Type B pancreatic cell (in vitro differentiated cells): ENCODE measurements at places on chromosomes 1 and 21.

DNA sequence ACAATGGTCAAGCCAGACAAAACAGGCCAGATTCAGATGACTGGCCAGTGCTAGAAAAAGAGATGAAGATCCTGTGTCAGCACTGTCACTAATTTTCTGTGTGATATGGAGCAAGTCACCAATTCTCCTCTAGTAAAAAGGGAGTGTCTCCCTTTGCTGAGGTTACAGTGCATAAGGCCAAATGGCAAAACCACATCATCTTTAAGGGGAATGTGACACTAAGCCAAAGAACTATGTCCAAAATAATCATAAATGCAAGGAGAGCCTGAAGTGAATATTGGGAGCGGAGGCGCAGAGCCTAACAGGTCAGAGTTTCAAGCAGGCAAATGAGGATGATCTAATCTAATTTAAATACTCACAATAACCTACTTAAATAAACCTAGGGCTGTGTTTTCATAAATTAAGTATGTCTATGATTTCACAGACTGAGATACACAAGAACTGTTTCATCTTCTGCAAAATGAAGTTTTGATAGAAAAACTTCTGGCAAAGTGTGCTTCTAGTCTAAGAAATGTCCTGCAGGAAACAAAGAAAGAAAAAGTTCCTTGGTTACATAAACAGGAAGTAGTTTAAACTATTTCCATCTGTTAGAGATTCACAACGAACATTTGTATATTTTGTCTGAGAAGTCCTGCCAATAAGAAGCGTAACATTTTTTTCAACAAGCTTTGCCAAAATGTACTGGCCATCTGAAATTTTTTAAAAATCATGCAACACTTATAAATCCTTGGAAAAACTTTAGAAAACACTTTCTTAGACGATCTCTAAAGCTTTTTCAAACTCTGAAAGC is 290.2 kb downstream of the LRRC40 start:
- no peaks in the 10 kb centered on the region for H3K27me3 ChIP-seq
- H3K4me1 ChIP-seq: peaks cover 5% of the 10 kb centered on the region
- no peak overlapping the region for H3K4me3 ChIP-seq

- no peak overlapping the region for H3K27ac ChIP-seq
- H3K4me1 ChIP-seq: no peaks in the 10 kb centered on the region
- no peak overlapping the region for H3K4me3 ChIP-seq
Measured at GRCh38 chr21:29684106-29684505, 255.7 kb downstream of the GRIK1 start.

DNA sequence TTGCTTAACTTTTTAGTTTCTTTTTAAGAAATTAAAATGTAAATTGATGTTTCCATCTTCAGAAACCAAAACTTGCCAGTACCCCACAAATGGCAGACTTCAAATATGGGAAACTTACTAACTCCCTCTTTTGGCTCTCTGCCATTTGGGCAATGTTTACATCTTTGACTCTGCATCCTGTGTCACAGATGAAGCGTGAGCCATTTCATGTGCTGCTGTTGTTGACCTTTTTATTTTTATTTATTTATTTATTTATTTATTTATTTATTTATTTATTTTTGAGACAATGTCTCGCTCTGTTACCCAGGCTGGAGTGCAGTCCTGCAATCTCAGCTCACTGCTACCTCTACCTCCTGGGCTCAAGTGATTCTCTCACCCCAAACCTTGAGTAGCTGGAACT is 16.0 kb upstream of the COG2 start:
- H3K27ac ChIP-seq: no peak overlapping the region
- no peaks in the 10 kb centered on the region for H3K36me3 ChIP-seq
- no peak for DNase-seq
- H3K4me3 ChIP-seq: no peak overlapping the region
- peaks cover 17% of the 10 kb centered on the region for H3K4me1 ChIP-seq

DNA sequence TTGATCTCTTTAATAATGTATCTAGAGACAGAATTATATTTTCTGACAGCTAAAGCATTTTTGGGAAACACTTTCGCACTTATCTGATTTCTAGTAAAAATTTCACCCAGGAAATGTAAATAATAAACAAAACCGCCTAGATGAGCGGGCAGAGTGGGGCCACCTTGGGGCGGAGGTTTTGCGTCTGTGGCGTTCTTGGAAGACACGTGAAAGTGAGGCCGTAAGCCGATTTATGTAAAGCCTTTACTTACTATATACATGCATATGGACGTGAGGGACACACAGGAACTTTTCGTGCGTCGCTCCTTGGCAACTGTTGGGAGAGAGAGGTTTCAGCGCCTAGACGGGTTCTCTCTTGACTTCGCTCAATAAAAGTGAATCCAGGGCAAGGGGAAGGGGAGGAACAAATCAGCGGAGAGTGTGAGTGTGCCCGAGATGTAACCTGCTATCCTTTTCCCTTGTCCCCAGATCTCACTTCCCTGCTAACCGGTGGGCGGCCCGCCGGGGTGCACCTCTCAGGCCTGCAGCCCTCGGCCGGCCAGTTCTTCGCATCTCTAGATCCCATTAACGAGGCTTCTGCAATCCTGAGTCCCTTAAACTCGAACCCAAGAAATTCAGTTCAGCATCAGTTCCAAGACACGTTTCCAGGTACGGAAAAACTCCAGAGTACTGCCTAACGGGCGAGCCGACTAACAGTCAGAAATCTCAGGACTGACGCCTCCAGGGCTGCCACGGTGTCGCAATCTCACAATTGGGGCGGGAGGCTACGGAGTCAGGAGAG is 1.7 kb downstream of the HLX start:
- DNase-seq: no peak
- peaks cover 95% of the 10 kb centered on the region for H3K27me3 ChIP-seq
- H3K27ac ChIP-seq: peak overlapping the region; percentile 43
- peaks cover 29% of the 10 kb centered on the region for H3K4me1 ChIP-seq

GRCh38 chr1:207502726-207503125 is 6.8 kb downstream of the CR1 start:
- no peak for DNase-seq
- H3K27me3 ChIP-seq: peaks cover 74% of the 10 kb centered on the region
- H3K36me3 ChIP-seq: no peaks in the 10 kb centered on the region
- H3K4me1 ChIP-seq: no peaks in the 10 kb centered on the region

- no peaks in the 10 kb centered on the region for H3K27me3 ChIP-seq
- no peak for DNase-seq
- peak overlapping the region; percentile 27 for H3K27ac ChIP-seq
Measured at GRCh38 chr21:31530897-31531705, 128.4 kb upstream of the SOD1 start.

DNA sequence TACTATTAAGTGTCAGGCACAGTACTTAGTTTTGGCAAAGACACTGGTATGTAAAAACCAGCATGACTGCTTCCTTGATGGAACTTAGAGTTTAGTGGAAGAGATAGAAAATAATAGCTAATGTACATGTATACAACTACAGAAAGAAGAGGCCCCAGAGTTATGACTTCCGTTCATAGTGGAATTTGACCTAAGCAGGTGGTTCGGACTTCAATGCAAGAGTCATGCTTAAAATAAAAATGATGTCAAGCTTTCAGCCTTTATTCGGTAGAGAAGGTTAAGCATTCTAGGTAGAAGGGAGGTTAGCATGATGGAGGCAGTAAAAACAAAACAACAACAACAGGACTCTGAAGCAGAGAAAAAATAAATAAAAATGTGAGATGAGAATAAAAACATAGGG is 165.9 kb downstream of the KCNT2 start:
- no peak for DNase-seq
- no peaks in the 10 kb centered on the region for H3K4me1 ChIP-seq
- no peak overlapping the region for H3K4me3 ChIP-seq
- H3K36me3 ChIP-seq: no peaks in the 10 kb centered on the region

DNA sequence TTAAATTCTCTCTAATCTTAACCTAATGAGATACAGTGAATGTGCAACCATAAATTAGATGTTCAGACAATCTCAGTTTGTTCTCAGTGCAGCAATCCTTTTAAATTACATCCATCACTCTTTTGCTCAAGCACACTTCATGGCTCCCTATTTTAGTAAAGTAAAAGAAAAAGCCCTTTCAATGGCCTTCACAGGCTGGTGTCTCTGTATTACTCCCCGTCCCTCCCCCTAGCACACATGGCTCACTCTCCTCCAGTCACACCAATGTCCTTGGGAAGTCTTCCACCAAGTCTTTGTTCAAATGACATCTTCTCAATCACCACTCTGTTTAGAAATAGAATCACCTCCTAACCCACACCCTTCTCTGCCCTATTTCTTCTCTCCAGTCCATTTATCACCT is 60.3 kb upstream of the RGS7 start:
- DNase-seq: no peak
- H3K27ac ChIP-seq: no peak overlapping the region
- no peak overlapping the region for H3K4me3 ChIP-seq
- H3K36me3 ChIP-seq: no peaks in the 10 kb centered on the region

GRCh38 chr1:157646144-157646543 is 48.3 kb upstream of the FCRL4 start:
- H3K4me1 ChIP-seq: no peaks in the 10 kb centered on the region
- H3K27ac ChIP-seq: no peak overlapping the region
- no peak for DNase-seq
- peaks cover 5% of the 10 kb centered on the region for H3K27me3 ChIP-seq
- H3K36me3 ChIP-seq: no peaks in the 10 kb centered on the region
- H3K4me3 ChIP-seq: no peak overlapping the region

DNA sequence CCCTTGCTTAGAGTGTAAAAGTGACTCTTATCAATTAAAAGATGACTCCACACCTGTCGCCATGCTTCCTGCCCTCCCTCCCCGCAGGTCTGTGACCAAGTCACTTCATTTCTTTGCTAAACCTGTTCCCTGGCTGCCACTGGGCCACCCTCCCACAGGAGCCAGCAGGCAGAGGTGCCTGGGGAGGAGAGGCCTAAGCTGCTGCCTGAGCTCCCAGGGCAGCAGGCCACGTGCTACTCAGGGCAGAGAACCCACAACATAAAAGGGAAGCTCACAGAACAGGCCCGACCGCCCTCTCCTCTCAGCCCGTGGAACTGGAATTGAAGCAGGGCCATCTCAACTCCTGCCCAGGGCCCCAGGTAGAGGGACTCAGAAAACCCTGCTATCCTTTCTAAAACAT is 4.9 kb downstream of the C1orf198 start:
- DNase-seq: no peak
- H3K4me1 ChIP-seq: peaks cover 51% of the 10 kb centered on the region
- no peaks in the 10 kb centered on the region for H3K27me3 ChIP-seq
- H3K27ac ChIP-seq: peak overlapping the region; percentile 92
- peak overlapping the region; percentile 72 for H3K4me3 ChIP-seq

DNA sequence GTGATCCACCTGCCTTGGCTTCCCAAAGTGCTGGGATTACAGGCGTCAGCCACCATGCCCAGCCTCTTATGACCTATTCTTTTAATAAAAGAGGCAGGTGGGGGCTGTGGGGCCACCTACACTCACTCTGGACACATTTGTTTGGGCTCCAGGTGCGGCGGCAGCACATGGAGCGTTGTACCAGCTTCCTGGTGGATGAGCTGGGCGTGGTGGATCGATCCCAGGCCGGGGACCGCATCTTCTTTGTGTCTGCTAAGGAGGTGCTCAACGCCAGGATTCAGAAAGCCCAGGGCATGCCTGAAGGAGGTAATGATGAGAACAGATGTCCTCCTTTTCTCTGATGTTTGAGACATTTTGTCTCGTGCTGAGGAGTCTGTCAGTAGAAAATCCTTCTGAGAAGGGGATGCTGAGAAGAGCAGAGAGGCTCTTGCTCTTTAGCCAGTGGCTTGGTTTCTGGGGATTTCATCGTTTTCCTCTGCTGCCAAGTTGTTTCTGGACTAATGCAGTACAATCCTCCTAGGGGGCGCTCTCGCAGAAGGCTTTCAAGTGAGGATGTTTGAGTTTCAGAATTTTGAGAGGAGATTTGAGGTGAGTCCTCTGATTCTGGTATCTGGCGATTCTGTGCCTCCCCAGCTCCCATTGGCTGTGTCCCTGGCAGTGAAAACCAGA is 17.9 kb upstream of the MIIP start:
- peaks cover 28% of the 10 kb centered on the region for H3K36me3 ChIP-seq
- no peak overlapping the region for H3K27ac ChIP-seq
- no peaks in the 10 kb centered on the region for H3K4me1 ChIP-seq
- no peak for DNase-seq
- no peaks in the 10 kb centered on the region for H3K27me3 ChIP-seq

DNA sequence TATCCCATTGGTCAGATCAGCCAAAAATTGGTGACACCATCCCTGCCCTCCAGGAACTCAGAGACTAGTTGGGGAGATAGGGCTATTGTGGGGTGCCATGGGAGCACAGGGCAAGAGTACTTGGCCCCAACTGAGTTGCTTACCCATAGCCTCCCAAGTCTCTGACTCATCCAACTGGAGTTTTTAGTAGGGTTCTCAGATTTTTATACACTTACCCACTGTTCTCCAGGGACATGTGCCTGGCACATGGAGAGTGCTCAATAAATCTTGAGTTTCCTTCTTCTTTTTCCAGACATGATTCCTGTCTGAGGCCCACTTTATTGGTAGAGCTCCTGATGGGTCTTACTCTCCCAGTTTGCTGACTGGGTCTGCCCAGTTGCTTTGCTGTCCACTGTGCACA is 56.7 kb downstream of the OVGP1 start:
- DNase-seq: no peak
- H3K4me1 ChIP-seq: no peaks in the 10 kb centered on the region
- H3K36me3 ChIP-seq: no peaks in the 10 kb centered on the region
- H3K27ac ChIP-seq: no peak overlapping the region

GRCh38 chr1:24481101-24481500 is 21.5 kb upstream of the RCAN3 start:
- DNase-seq: no peak
- H3K27me3 ChIP-seq: no peaks in the 10 kb centered on the region
- H3K4me1 ChIP-seq: peaks cover 16% of the 10 kb centered on the region
- H3K36me3 ChIP-seq: no peaks in the 10 kb centered on the region
- no peak overlapping the region for H3K4me3 ChIP-seq
- H3K27ac ChIP-seq: no peak overlapping the region

DNA sequence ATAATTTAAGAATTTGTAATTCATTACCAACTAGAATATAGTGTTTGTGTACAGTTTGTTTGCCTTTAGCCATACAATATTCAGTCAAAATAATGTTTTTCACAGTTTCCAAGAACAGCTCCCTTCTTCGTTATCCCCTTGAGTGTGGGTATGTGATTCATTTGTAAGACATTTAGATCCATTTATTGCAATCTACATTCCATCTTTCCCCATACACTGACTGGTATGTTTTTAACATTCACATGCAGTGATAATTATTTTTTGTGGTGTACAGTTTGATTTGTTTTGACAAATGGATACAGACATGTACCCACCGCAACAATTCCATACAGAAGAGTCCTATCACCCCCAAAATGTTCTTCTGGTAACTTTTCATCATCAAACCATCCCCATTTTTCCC is 589.1 kb upstream of the ADAMTS5 start:
- no peak for DNase-seq
- H3K4me3 ChIP-seq: no peak overlapping the region
- no peak overlapping the region for H3K27ac ChIP-seq
- H3K4me1 ChIP-seq: no peaks in the 10 kb centered on the region

DNA sequence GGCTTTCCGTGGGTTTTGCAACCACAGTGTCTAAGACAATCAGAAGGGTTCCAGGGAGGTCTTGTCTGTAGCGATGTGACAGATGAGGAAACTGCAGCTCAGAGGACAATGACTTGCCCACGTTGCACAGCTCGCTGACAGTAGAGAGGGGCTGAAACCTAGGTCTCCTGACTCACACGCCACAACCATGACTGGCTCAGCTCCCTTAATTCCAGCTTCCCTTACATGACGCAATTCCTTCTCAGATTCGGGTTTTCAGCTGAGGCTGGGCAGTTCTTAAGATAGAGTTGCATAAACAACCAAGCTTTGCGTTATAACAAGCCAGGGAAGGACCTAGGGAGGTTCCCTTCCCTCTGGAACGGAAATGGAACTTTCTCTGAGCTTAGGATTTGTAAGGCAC is 36.3 kb downstream of the DHCR24 start:
- H3K27me3 ChIP-seq: no peaks in the 10 kb centered on the region
- no peak overlapping the region for H3K4me3 ChIP-seq
- no peak overlapping the region for H3K27ac ChIP-seq
- peaks cover 11% of the 10 kb centered on the region for H3K36me3 ChIP-seq
- DNase-seq: no peak
- H3K4me1 ChIP-seq: no peaks in the 10 kb centered on the region
